ENCODE measurements at places on chromosomes 1 and 21.

GRCh38 chr1:27342778-27343638 is 1.2 kb downstream of the SYTL1 start:
- peak; percentile 52 for DNase-seq

GRCh38 chr1:70727886-70728489 is 316.9 kb downstream of the CTH start:
- DNase-seq, result no peak

DNA sequence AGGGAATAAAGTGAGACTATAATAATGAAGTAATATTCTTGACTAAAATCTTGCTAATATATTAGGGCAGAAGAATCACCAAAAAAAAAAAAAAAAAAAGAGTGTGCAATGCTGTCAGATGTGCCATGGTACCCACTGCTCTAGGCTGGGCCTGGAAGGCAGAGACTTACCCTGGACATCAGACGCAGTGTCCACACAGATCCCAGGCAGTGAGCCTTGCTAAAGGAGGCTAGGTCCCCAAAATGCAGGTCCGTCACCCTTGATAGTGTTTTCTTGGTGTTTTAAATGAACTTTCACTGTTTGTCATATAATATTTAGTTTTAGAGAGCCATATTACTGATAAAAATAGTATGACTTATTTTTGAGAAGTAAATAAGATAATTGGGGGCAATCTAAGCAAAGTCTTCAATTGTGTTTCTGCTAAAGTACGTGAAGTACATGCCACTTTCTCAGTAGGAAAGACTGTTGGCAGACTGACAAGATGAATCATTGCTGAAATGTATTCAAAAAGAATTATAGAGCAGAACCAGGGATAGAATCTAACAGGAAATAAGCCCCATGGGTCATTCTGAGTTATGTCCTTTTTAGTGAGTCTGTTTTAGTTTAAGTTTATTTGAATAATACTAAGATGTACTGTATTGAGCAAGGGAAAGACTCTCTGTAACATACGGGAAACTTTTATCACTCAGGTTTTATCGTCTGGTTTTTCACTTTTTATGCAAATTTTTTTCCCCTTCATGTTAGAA is 74.6 kb upstream of the PDC start:
- no peak for DNase-seq

DNA sequence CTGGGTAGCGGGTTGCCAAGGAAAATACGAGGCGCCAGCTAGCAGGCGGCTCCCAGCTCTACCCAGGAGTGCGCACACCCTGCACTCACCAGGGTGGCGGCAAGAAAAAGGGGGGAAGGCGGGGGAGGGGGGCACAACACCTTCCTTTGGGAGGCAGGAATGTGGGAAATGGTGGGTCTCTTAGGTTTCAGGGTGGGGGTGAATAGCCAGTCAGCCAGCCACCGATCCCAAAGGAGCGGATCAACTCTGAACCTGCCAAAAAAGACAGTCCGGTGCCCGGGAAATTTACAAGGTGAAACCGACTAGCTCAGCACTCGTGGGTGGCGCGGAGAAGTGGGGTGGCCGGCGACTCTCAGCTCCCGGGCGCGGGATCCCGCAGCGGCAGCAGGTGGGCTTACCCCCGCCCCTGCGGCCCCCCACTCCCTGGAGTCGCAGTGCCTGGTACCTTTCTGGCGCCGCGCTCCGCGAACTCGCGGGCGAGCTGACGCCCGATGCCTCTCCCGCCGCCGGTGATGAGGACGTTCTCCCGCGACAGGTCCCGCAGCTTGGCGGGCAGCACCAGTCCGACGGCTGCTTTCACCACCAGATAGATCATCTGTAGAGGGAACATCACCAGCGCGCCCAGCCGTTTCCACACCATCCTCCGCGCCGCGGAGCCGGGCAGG is 1.2 kb downstream of the DHRS3 start:
- no peak for DNase-seq

DNA sequence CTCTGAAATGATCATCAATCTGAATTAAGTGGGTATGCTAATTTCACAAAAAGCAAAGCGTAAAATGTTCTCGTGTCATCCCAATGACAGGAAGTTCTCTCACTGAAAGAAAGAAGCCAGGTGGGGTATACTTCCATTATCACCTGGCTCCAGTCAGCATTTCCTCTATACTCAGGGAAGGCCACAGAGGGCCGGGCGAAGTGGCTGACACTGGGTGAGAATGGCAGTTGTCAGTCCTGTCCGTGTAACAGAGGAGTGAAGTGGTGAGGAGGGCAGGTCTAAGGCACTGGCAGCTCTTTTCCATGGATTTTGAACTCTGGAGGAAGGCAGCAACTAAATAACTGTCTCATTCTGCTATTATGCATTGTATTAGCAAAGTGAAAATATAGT is 60.4 kb downstream of the CAPN2 start:
- no peak for DNase-seq

DNA sequence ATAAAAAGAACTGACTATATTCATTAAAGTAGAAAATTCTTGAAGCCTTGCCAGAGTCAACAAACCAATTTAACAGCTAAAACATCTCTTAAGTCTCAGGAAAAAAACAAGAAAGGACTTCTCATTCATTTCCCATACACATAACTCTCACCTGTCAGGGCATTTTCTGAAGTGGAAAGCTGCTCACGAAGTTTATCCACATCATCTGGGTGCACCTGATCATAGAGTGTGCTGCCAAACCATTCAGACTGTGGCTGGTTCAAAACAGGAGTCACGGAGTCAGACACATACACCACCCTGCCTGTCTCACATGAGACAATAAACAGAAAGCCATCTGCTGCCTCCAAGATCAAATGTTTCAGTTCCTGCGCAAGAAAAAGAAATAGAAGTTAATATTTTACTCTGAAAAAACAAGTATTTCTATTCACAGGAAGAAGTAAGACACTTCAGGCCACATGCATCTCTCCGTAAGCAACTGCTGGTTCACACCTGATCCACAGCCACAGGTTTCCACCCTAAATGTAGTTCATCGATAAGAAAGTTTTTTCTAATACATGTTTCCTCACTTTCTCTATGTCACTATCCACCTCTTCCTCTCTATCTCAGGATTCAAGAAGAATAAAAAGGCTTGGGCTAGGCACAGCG is 28.2 kb upstream of the CTSK start:
- DNase-seq, result no peak

- no peak for DNase-seq
Observed at GRCh38 chr1:62585469-62586155, 11.7 kb upstream of the ANGPTL3 start.

GRCh38 chr1:53553734-53554509 is 94.7 kb downstream of the DMRTB1 start:
- DNase-seq, result no peak

DNA sequence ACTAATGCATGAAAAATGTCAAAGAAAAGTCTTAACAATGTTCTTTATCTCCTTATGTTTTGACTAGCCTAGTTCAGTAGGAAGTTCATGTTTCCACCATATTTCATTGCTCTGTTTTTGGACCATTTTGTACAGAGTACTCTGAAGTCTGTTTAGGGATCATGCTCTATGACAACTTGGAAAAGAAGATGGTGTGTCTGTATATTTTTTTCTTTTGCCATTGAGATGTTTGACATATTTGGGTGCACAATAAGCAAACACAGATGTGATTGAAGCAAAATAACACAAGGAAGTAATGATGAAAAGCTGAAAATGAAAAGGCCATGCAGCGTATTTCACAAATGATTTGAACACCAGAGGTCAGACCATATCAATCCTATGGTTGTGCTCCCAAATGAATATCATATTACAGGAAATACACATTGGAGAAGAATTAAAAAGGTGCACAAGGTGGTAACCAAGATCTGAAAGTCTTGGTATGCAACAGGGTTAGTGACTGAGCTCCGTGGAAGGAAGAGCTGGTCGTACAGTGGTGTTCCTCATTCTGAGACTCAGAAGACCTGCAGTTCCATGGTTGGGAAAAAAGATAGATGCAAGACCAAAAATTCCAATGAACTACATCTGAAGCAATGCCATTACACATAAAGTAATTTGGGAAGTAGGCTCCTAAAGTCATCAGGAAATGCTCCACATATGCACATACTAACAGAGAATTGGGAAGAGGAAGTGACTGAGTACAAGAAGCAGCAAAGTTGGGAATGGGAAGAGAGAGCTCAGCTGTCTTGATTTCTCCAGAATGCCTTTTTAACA is 463.5 kb downstream of the LMO4 start:
- no peak for DNase-seq

- DNase-seq, result no peak
Observed at GRCh38 chr1:56824938-56825337, 5.7 kb upstream of the FYB2 start.

GRCh38 chr1:170518965-170519364 is 13.0 kb upstream of the GORAB start:
- DNase-seq, result no peak

- no peak for DNase-seq
Observed at GRCh38 chr1:102546251-102546650, 549.5 kb upstream of the OLFM3 start.

DNA sequence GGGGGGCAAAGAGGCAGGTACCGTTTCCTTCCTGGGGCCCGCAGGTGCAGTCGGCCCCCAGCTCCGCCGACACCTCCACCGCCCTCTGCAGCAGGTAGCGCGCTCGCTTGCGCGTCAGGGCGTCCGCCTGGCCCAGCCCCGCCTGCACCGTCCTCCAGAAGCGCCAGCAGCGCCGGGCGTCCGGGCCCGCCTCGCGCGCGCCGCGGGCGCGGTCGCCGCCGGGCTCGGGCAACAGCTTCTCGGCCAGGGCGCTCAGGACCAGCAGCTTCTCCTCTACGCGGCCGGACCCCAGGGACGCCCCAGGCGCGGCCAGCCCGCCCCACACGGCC is 863 bp downstream of the TARBP1 start:
- DNase-seq, result peak; percentile 48

- no peak for DNase-seq
Observed at GRCh38 chr1:16956775-16957174, 23.6 kb downstream of the MFAP2 start.

DNA sequence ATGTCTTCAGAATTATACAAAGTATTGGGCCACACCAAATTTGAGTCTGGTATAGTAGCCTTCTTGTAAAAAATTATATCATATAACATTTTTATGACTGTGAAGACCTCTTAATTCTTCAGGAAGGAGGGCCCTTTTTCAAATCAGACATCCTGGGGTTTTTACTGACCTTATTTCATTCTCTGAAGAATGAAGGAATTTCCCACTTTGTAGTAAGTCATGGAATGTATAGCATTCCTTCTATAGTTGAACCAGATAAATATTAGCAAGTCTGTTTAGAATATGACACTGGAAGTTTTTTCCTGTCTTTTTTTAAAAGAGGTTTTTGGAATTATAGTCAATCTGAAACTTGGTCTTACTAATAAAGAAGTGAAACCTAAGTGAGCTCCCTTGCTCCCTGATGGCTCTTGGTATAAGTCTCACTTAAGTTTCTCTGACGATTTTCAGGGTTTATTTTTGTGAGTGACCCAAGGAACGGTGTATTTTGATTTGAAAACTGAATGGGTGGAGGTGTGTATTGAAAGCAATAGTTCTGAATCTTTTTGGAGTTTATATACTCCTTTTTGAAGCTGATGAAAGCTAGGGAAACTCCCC is 23.7 kb downstream of the SNX27 start:
- no peak for DNase-seq

GRCh38 chr1:54241364-54241763 is 41.4 kb downstream of the MRPL37 start:
- DNase-seq, result no peak

DNA sequence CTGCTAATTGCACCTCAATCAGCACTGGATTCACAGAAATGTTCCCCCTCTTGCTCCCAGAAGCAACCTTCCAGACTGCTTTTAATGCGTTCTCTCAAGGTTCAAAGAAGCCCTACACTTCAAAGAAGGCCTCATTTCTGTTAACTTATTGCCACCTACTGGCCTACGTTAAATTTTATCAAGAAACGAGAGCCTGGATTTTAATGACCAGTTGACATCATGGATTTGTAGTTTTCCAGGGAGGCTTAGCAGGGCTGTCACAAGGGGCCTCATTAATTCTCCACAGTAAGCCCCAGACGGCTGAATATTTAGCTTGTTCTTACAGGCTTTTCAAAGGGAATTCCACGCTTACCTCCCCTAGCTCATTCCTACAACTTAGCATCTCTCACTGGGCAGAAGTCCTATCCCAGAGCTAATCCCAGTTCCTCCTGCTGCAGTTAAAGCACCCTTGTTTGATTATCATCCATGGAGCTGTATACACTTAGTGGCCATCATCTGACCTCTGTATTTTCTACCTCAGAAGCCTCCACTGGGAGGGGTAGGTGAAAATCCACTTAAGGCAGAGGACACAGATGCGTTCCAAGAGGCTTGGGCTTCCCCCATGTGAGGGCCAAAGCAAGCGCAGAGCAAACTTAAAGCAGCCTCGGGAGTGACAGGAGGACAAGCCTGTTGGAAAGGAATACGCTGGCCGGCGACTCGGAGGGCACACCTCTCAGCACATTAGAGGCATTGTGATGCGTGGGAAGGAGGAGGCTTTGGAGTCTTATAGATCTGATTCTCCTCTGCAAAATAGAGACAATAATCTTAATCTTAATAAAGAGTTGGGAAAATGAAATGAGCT is 32.2 kb upstream of the CYP4X1 start:
- DNase-seq, result no peak

- DNase-seq, result no peak
Observed at GRCh38 chr1:3671371-3672180, 19.3 kb downstream of the TP73 start.

DNA sequence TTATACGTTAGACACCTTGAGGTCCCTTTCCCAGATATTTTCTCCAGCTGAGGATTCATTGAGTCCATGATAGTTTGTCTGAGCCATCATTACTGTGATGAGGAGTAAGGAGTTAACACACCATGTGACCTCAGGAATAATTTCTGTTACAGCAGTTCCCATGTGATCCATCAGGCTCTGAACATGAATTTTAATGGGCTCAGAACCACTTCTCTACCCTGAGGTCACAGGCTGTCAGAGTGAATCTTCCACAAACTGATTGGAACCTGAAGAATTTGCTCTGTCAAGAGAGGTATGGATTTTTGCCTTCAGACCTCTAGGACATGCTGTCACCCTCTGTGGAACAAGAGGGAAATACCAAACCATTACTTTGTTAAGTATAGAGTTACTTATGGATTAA is 81.0 kb downstream of the NTMT2 start:
- no peak for DNase-seq

DNA sequence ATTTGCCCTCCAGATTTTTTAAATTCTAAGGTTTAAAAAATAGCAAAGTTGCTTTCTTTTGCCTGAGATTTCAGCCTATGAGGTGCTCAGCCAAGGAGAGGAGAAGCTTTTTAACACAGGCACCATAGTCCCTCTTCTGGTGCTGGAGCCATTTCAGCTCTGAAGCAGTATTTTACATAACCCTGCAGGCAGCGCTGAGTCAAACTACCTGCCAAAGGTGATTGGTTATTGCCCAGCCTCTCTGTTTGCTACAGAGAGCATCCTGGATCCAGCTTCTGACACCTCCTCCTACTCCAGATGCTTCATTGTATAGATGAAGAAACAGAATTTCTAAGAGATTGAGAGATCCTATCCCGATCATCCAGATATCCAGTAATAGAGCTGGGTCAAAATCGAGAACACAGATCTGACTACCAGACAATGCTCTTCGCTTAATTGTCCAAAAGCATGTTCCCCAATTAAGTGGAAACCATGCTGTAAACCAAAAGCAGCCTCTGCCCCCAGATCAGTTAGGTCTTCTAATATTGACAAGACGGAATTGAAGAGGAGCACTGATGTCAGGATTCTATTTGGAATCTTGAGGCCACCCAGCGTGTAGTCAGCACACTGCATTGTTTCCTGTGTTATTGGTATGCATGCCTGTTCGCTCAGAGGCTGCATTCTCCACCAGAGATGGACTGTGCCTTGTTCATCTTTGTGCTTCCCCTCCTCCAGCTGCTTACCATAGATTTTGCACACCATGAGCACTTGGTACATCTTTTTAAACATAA is 22.1 kb downstream of the RGS8 start:
- DNase-seq, result no peak
